GM12878 (cell line): ENCODE measurements at places on chromosomes 16 and 17. TPM values are rescaled to one million over a fixed set of nuclear protein-coding genes. Genes with fewer than 3 reads are reported as not detected.
A peak's percentile ranks its signal among the peaks of the same experiment; 100 is the strongest.

- no peak for DNase-seq
Observed at GRCh38 chr16:30136971-30137605, 14.1 kb upstream of the MAPK3 start.

DNA sequence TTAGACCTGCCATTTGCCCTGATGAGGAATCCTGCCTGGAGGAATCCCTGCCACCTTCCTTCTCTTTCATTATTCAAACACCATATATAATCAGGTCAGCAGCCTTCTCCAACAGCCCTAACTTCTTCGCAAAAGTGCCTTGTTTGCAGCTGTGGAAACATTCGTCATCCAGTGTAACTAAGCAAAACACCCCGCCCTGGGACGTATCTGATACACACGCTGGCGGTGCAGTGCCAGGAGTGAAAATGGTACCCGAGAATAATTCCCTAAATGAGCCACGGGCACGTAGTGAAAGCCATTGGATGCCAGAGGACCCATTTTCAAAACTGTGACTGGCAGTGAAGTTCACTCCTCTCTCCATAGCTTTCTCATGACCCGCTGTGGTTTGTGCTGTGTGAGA is 73.7 kb downstream of the IRX3 start:
- DNase-seq, result no peak

- DNase-seq, result no peak
Observed at GRCh38 chr17:11954936-11955335, 42.3 kb downstream of the ZNF18 start.

GRCh38 chr16:47904691-47905090 is 251.1 kb downstream of the ABCC12 start:
- DNase-seq, result no peak

GRCh38 chr17:48619826-48620449 is 4.8 kb upstream of the HOXB8 start:
- DNase-seq, result no peak

GRCh38 chr17:69575346-69575761 is 160.9 kb downstream of the MAP2K6 start:
- DNase-seq, result no peak

- no peak for DNase-seq
Observed at GRCh38 chr16:81706327-81707295, 72.5 kb upstream of the PLCG2 start.

DNA sequence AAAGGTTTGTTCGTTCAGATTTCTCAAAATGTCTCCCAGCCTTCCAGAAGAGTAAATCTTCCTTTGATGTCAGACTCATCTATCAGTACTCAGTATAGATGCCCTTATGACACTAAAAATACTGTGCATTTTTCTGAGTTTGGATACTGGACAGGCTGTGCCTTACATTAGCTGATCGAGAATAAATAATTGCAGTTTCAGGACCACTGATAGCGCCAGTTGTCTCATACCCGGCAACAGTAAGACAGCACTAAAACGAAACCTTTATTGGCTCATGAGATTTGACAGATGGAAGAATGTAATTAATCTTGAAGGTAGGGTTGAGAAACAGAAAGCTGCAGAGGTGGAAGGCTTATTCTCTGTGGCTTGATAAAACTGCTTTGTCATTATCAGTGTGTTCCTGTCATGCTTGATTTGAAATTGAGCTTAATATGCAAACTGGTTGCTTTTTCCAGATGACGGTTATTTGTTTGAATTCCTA is 1.2 kb downstream of the ATP6V0A1 start:
- no peak for DNase-seq

DNA sequence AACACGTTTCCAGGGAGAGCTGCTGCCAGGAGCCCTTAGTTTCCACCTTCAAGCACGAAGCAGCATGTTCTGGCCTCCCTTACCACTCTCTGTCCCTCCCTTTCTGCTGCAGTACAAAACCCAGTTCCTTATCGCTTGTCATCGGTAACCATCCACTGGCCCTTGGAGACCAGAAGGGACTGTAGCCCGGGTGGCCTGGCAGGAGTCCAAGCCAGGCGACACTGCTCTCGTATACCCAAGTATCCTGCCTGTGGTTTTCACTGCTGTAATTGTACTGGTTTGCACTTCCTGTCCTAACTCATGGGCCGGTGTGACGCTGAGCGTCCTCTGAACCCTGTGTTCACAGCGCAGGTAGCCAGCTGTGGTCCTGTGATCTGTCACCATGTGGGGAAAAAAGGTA is 81.1 kb downstream of the MAF start:
- DNase-seq, result no peak

GRCh38 chr17:11292491-11292890 is 51.5 kb downstream of the SHISA6 start:
- no peak for DNase-seq

- no peak for DNase-seq
Observed at GRCh38 chr17:43952724-43953666, 745 bp downstream of the PYY start.

GRCh38 chr17:44350733-44351226 is 5.7 kb downstream of the GRN start:
- peak; percentile 27 for DNase-seq

DNA sequence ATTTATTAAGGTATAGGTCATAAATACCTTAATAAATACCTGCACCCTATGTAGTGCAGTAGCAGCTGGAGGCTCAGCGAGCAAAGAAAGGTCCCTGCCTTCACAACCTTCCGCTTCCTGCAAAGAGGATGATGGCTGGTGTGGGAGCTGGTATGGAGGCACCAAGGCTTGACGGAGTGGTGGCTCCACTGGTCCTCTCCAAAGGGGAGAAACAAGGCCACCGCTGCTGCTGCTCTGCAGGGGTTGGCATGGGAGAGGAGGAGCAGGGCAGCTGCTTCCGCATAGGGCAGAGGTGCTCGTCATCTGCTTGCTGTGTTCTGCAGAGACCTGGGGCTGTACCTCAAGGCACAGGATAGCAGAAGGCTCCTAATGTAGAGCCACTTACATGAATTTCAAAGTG is 52.8 kb downstream of the NDEL1 start:
- DNase-seq, result no peak

DNA sequence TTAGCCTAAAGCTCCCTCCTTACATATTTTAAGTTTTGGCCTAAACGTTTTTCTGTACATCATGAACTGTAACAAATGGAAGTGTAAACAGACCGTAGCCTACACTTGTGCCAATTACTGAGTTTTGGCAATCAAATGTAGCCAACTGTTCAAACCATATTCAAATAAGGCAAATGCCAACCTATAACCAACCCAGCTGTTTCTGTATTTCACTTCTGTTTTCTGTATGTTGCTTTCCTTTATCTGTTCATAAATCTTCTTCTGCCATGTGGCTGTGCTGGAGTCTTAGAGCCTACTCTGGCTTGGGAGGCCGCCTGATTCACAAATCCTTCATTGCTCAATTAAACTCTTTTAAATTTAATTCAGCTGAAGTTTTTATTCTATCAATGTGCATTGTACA is 6.9 kb upstream of the C16orf78 start:
- DNase-seq, result peak; percentile 56

GRCh38 chr16:57623251-57624043 is 5.0 kb upstream of the ADGRG1 start:
- DNase-seq, result no peak

GRCh38 chr16:27455700-27456099 is 53.7 kb downstream of the IL21R start:
- DNase-seq, result no peak

DNA sequence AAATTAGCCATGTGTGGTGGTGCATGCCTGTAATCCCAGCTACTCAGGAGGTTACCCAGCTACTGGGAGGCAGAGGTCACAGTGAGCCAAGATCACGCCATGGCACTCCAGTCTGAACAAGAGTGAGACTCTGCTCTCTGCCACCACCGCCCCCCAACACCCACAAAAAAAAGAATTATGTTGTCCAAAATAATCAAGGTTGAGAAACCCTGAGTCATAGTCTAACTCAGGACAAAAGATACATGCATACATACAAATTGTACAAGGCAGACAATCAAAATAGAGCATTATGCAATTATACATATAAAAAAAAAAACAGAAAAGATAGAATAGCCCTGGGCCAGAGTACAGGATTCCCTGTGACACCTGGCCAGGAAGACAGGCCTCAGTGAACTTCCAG is 6.6 kb upstream of the KPNB1 start:
- no peak for DNase-seq

- DNase-seq, result no peak
Observed at GRCh38 chr16:19884611-19885450, at the start of gene GPRC5B. Gene GPRC5B, minus strand, starts transcription at chr16:19884848. Its CDS starts 12,003 bp downstream, at chr16:19872845.

- DNase-seq, result no peak
Observed at GRCh38 chr16:68179196-68179795, 56.6 kb downstream of the ESRP2 start.

GRCh38 chr17:20935740-20936139 is 107.1 kb downstream of the USP22 start:
- no peak for DNase-seq

- no peak for DNase-seq
Observed at GRCh38 chr16:81694494-81695280, 84.4 kb upstream of the PLCG2 start.

DNA sequence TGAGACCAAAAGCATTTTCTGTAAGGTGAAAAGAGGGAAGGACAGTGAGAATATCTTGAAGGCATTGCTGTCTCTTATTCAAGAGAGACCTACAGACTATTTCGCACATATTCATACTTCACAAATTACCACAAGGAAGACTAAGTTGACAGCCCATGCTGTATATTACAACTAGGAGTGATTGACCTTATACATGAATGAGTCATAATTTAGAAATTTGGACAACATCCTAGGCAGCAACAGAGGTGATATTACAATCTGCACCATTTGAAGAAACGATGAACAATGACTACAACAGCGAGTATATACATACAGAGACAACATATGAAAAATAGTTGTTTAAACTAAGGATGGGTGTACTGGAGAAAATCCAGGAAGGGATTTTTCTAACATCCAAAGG is 971.7 kb downstream of the CDH11 start:
- DNase-seq, result no peak

- no peak for DNase-seq
Observed at GRCh38 chr16:81397058-81397878, 47.3 kb upstream of the CMIP start.

DNA sequence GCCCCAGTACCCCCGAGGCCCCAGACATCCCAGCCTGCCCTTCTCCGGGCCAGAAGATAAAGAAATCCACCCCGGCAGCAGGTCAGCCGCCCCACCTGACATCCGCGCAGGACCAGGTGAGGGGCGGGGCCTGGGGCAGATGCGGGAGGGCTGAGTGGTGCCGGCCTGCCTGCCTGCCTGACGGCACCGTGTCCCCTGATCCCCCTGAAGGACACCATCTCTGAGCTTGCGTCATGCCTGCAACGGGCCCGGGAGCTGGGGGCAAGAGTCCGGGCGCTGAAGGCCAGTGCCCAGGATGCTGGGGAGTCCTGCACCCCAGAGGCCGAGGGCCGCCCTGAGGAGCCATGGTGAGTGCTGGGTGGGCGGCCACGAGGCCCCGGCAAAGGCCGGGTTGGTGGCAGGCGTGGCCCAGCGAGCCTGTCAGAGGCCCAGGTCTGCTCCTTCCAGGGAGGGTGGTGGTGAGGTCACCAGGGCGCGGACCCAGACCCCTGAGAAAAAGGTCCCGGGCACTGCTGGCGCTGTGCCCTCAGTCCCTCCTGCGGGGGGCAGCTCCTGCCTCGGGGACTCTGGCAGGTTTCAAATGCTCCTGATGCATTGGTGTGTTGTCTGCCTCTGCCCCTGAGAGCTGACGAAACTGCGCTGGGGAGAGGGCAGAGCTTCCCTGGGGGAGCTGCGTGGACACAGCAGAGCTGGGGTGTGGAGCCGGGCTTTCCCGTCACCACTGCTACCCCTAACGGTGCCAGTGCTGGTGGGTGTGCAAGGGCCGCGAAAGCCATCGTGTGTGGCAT is 1.2 kb downstream of the CDT1 start:
- DNase-seq, result no peak

GRCh38 chr17:30421592-30421991 is 42.9 kb downstream of the CPD start:
- DNase-seq, result no peak

Gene ESRP2
- total RNA-seq, result 0.08 and 0.29 TPM in 2 replicates

Gene NACA2
- not detected in 2 replicates for total RNA-seq

Gene GRAP
- 50.4 and 51.2 TPM in 2 replicates for total RNA-seq

Gene SOX9
- 18.2 and 19.0 TPM in 2 replicates for total RNA-seq

Gene KRTAP9-3
- not detected in 2 replicates for total RNA-seq

Gene VPS35
- total RNA-seq, result 74.2 and 82.0 TPM in 2 replicates

Gene CCL3
- total RNA-seq, result 189 and 197 TPM in 2 replicates

Gene TCAP
- 0.69 and 0.95 TPM in 2 replicates for total RNA-seq

Gene PRKCB
- total RNA-seq, result 148 and 158 TPM in 2 replicates

Gene OR1A1
- total RNA-seq, result not detected in 2 replicates

Gene SOX15
- 0.19 and 0.28 TPM in 2 replicates for total RNA-seq
